Mesendoderm (in vitro differentiated cells): ENCODE measurements at places on chromosomes 7 and 10.
A peak's percentile ranks its signal among the peaks of the same experiment; 100 is the strongest.

- peak; percentile 7 for DNase-seq
These were observed 299.5 kb downstream of the ELMO1 start for GRCh38 chr7:37149051-37149772.

- no peak for DNase-seq
These were observed 257.4 kb upstream of the CSTF2T start for GRCh38 chr10:51956822-51957221.

GRCh38 chr10:84523526-84523925 lies 195.1 kb downstream of the CCSER2 start:
- DNase-seq = no peak

GRCh38 chr7:133003052-133003910 lies 78.6 kb downstream of the CHCHD3 start:
- no peak for DNase-seq

DNA sequence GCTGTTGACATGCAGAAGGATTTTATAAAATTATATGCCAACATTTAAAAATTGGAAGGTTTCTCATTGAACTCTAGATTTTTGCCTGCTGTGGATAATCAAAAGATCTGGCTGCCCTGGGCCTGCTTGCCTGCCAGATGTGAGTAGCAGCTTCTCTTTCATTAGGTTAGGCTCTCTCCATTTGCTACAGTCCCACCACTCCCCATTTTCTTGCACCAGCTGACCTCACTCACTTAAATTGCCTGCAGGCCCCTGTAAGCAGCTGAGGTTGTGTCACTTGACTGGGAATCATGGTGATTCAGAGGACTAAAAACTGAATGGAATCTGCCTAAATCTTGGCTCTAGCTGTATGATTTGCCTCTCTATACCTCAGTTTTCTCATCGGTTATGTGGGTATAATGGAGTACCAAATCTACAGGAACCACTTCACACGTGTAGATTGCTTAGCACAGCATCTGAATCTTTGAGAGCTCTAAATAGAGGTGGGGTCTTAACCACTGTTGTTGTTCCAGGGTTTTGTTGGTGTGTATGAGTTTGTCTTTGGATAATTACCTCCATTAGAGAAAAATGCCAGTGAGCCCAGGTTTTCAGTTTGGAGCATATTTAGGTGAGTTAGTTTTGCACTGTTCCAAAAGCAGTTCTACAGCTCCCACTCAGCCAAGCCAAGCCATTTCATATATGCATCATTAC lies 18.6 kb upstream of the RAPGEF5 start:
- DNase-seq = peak; percentile 37

- DNase-seq = no peak
These were observed 359.5 kb upstream of the ANKRD30A start for GRCh38 chr10:36765782-36766414.

DNA sequence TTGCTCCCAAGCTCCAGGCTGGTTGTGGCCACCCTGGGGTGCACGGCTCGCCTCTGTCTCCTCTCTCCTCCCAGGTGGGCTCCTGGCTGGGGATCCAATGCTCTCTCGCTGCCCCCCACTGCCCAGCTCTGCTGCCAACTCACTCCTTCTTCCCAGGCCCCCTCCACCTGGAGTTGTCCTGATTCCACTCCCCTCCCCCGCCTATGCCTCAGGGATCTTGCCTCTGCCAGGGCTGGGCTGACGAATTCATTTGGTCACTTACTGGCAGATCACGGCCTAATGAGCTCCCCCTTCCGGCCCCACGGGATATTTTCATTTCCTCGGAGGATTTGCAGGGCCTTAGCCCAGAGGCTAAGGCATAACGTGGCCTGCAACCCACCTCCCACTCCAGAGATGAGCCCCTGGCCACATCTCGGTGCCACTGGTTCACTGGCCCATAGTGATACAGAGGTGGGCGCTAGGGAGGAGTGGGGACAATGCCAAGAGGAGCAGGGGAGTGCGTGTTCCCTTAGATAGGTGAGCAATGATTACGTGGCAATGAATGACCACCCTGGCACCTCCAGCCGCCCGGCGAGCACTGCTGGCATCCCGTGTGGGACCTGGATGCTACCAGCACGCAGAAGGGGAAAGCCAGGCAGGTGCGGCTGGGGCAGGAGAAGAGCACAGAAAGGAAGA lies 344.6 kb upstream of the SHH start:
- peak; percentile 74 for DNase-seq

DNA sequence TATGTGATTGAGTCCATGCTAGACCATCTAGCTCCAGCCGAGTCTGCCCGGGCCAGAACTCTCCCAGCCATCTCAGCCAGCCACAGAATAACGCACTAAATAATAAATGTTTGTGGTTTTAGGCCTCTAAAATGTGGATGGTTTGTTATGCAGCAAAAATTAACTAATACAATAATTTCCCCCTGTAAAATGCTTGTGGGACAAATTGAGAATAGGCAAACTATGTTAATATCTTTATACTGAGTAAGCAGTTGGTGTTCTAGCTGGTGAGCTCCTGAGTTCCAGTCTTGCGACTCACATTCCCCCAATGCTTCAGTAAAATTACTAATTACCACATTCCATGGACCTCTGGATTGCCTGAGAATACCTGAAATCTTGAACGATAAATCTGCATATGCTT lies 316.8 kb upstream of the NFE2L3 start:
- no peak for DNase-seq

- DNase-seq = no peak
These were observed 256.6 kb downstream of the ARHGAP21 start for GRCh38 chr10:24467136-24467535.

DNA sequence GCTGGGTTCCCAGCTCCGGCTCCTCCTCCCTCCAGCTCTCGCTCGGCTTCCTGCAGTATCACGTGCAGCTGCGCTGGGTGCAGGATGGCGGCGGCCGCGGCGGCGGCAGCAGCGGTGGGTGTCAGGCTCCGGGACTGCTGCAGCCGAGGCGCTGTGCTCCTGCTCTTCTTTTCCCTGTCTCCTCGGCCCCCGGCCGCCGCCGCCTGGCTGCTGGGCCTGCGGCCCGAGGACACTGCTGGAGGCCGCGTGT lies at the start of gene CNNM1:
CNNM1 (plus strand) TSS at position 53 of the 250 bp plus-strand sequence; CDS start at position 85, 32 bp downstream.
- peak; percentile 50 for DNase-seq
